Mesenteric fat pad (tissue), 1 donor: ENCODE measurements at places on chromosomes 4 and X. TPM values are rescaled to one million over a fixed set of nuclear protein-coding genes. Genes with fewer than 3 reads are reported as not detected.

DNA sequence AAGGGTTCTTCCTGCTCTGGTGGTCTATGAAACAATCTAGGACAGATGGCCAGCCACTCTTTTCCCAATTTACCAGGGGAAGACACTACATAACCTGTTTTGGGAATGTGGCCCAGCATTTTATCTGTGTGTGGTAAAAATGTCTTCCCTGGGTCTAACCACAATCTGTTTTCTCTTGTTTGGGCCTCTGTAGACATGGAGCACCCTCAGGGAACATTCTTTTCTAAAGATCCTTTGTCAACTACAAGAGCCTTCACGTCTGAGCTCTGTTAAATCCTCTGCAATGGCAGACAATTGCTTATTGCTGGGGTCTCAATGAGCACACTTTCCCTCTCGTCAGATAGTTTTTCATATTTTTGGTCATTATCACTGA lies 35.5 kb downstream of the PLAC1 start:
- DNase-seq: no peak

GRCh38 chr4:82786828-82787227 lies 11.8 kb downstream of the SCD5 start:
- no peak for DNase-seq

- DNase-seq: no peak
Observed at GRCh38 chrX:65928522-65928921, 111.4 kb downstream of the VSIG4 start.

- DNase-seq: no peak
Observed at GRCh38 chrX:154751669-154752271, 893 bp upstream of the GAB3 start.

The FGB gene
- total RNA-seq: not detected

DNA sequence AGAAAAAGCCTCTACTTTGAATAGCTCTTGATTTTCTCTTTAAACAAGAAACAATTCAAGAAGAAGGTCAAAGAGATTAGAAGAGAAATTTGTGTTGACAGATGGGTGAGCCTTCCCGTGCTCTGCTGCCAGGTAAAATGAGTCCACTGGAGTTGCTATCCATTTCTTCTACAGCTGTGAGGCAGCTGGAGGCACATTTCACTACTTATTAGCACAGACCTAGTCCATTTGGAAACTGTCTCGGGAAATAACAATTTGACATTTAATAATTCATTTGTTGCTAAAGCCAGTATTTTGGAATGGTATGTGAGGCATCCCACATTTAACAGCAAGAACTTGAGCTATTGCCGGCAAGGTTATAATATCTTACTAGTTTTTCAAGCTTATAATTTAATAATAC lies 396.8 kb upstream of the GRIA3 start:
- DNase-seq: no peak

- no peak for DNase-seq
Observed at GRCh38 chrX:72663737-72664136, 50.4 kb downstream of the PHKA1 start.

- no peak for DNase-seq
Observed at GRCh38 chrX:22220941-22221340, 51.8 kb upstream of the CBLL2 start.

- DNase-seq: no peak
Observed at GRCh38 chrX:49656533-49656932, 39.3 kb downstream of the PAGE1 start.

The MSX1 gene
- 38.9 TPM for total RNA-seq

The USP17L28 gene
- total RNA-seq: not detected

The GCNA gene
- 1.3 TPM for total RNA-seq

The MYOZ2 gene
- total RNA-seq: 0.29 TPM

DNA sequence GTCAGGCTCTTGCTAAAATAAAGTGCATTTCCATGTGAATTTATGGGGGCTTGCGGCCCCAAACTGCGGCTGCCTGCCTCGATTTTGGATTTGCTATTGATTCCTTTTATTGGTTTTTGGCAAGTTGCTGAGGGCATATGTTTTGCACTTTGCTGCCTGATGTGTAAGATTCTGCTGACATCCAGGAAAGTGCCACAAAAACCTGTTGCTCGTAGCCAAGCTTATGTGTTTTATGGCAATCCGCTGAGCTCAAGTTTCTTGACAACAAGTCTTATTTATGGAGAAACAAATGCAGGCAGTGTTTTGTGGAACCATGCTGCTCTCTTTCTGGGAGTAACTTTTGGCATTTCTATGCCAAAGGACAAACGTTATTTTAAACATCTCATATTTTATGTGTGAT lies 97.3 kb upstream of the DDIT4L start:
- DNase-seq: no peak

The BANK1 gene
- total RNA-seq: 11.6 TPM

DNA sequence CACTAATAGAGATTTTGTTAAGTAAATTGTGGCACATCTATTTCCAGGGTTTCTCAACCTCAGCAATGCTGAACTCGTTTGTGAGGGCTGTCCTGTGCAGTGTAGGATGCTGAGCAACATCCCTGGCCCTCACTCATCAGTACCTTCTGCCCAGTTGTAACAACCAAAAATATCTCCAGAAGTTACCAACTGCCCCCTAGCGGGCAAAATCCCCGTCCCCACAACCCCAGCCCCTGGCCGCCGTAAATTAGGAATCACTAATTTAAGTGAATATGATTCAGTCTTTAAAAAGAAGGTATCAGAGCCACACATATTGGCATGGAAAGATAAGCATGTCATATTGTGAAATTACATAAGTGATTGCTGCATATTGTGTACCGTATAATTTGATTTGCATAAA lies 123.4 kb downstream of the ASB9 start:
- DNase-seq: no peak

DNA sequence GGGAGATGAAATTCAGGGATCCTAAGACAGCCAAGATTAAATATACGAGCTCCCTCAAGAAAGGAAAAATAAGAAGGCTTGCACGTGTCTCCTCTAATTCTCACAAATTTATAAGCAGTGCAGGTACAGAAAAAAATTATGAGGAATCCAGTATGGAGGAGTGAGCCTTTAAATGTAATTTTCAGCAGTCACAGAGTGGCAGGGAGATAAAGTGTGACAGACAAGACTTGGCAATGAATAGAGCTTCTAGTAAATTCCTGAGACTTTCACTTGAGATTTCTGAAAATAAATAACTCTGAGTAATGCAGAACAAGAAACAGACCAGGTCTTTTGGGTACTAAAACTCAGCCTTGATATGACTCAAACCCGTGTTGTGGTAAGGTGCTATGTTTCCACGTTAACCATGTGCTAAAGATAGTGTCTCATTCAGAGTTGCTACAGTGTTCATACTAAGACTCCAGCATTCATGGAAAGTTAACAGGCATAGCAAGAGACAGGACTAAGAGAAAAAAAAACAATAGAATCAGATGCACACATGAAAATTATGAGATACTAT lies 119.8 kb downstream of the SPOCK3 start:
- no peak for DNase-seq

The MAMLD1 gene
- 11.2 TPM for total RNA-seq

DNA sequence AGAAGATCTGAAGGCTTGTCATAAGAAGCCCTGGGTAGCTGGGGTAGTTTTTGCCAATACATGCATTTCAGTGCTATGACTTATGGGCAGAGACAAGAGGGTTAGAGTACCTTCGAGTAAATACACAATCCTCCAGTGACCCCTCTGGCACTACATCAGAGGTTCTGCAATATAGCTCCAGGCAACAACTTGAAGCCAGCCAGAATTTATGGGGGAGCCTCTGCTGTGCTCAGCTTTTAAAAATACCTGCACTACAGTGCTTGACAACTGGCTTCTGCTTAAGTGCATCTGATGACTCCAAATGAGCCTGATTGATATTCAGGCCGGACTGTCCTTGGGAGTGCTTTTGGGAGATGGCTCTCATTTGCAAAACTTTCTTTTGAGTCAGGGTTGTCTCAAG lies 44.9 kb upstream of the SMAD1 start:
- no peak for DNase-seq

The TRPC5OS gene
- not detected for total RNA-seq

GRCh38 chr4:173014836-173015235 lies 153.8 kb upstream of the GALNT7 start:
- no peak for DNase-seq

The CAMK2D gene
- 58.0 TPM for total RNA-seq

DNA sequence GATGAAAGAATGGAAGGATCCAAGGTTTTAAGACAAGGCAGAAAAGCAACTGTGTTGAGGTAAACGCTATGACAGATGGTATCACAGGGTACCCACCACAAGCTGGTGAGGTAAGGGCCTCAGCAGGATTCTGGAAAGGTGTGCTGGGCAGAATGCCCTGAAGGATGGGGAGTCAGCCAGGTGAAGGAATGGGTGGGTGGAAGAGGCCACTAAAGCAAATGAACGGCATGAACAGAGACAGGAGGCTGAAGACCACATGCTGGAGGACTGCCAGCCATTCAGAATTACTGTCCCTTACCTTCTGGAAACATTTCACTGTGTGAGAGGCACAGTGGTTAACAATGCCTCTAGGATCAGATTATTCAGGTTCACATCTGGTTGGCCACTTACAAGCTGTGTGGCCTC lies 23.6 kb downstream of the GPRIN3 start:
- DNase-seq: no peak

DNA sequence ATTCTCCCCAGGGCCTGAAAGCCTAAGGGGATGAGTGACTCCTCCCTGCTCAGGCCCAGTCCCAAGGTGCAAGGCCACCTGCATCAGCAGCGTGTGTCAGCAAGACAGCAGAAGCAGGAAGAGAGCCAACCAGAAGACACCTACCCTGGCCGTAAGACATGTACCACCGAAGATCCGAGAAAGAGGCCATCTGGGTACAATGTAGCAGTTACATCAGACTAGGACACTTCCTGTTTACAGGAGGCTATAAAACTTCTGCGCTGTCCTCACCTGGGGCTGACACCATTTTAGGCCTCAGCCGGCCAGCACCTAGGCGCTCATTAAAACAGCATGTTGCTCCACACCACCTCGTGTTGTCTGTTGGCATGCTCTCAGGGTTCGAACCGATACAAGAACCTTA lies 19.1 kb upstream of the HERC6 start:
- DNase-seq: no peak

DNA sequence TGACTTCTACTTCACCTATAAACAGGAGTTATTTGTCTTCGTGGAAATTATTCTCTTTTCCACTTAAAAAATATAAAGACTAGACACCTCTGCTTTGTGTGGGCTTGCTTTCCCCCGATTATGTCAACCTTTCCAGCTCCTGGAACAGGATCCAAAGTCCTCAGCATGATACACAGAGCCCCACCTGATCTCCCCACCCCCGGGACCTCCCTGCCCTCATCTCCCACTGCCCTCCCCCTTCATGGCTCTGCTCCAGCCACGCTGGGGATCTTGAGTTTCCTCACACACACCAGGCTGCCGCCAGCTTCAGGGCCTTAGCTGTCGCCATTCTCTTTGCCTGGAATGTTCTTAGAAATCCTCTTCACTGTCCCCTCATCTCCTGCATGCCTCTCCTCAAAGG lies 55.3 kb downstream of the MBNL3 start:
- DNase-seq: no peak

GRCh38 chr4:79913581-79913980 lies 159.4 kb downstream of the ANTXR2 start:
- DNase-seq: no peak

The UVSSA gene
- total RNA-seq: 19.0 TPM

DNA sequence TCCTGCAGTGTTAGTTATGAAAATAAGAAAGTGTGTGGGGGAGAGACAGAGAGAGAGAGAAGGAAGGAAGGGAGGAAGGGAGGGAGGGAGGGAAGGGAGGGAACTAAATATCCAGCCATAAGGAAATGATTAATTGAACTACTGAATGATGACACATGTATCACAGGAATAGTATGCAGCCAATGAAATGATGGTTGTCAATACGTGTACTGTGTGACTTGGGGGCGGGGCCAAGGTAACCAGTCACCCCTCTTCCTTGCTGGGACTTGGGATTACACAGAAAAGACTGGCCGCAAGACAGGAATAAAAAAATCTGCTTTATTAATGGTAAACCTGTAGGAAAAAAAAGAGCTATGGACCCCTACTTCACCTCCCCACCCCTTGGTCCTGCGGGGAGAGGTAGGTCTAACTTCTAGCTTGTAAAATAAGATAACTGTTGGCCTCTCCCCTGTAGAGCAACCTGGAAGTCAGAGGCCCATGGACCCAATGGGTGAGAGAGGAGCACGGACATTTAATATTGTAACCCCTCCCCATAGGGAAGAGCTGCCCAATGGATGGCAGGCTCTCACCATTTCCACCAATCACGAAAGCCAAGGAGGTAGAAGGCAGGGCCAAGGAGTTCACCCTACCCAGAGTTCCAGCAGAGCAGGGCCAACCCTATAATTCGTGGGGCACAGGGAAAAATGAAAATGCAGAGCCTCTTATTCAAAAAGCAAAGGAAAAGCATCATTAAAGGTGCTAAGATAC lies 7.4 kb downstream of the PPP2R2C start:
- DNase-seq: no peak

GRCh38 chr4:186158021-186158813 lies 33.1 kb upstream of the CYP4V2 start:
- DNase-seq: no peak

The KLHL13 gene
- total RNA-seq: 2.5 TPM

DNA sequence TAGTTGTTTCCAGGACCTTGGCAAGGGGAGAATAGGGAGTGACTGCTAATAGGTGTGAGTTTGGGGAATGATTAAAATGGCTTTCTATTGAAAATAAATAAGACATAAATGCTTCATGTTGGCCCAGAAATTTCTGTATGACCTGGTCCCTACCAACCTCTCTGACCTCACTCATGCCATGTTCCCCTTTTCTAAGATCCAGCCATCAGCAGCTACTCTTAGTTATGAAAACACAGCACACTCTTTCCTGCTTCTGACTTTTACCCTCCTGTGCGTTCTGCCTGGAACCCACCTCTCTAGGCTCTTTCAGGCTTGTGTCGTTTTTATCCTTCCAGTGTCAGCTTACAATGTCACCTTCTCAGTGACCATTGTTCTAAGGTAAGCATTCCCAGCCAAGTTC lies 14.8 kb upstream of the CXCL5 start:
- DNase-seq: no peak

DNA sequence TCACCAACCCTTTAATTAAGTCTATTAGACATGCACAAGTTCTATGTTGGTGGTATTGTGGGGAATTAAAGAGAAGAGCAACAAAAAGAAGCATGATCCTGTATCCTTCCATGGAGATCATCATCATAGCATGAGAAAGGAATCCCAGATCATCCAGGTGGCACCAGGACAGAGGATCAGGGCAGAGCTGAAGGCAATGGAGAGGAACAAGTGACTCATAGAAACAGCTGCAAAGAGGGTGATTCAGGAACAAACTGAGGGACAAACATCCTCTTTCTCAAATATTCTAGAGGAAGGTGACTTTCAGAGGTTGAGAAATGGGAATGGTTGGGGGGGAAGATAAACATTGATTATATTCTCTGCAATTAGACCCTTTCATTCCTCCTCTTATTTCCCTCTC lies 105.5 kb upstream of the OTUD4 start:
- DNase-seq: no peak

The SYNPO2 gene
- 89.8 TPM for total RNA-seq

DNA sequence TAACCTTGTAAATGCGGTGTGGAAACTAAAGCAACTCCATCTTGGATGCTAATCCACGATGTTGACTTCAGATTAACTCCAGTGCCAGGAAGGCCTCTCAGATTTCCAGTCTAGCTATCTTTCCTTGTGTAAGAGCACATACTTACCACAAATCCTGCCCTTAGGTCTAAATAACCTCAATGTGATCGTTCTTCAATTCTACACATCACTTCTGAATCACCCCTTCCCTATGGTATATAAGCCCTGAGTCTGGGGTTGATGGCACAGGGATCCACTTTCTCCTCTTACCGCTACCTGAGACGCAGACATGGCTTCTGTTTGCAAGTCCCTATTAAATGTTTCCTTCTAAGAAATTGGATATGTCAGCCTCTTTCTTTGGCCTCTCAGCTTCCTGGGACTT lies 17.5 kb upstream of the ZNF41 start:
- DNase-seq: no peak

GRCh38 chr4:183142571-183143550 lies 43.8 kb downstream of the WWC2 start:
- DNase-seq: no peak

The ZBTB49 gene
- total RNA-seq: 3.8 TPM
